ENCODE measurements at places on chromosomes 7 and 10.

- DNase-seq = no peak
Observed at GRCh38 chr10:77828377-77828776, 98.2 kb downstream of the DLG5 start.

DNA sequence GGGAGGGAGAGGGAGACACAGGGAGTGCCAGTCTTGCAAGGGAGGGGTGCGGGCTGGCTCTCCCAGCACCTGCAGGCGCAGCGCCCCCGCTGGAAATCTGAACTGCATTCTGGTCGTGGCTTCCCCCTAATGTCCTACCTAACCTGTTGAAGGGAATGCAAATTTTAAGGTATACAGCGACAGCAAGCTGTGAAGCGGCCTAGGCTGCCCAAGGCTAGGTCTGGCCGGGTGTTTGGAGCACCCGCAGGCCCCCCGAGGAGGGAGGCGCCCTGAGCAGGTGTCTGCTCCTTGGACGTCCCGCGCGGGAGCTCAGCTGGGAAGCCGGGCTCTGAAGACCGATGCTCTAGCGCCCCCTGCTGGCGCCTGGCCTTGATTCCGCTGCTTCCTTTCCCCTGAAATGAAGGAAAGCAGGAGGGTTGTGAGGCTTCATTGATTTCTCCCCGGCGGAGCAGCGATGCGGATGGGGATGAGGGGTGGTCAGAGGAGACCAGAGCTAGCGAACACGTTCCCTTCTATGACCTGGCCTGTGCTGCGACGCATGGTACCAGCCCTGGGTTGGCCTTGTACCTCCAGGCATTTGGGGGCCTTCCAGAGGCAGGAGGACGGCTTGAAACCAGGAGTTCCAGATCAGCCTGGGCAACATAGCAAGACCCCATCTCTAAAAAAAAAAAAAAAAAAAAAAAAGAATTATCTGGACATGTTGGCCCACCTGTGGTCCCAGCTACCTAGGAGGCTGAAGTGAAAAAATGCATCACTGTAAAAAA is 601.3 kb downstream of the GALNT17 start:
- peak; percentile 88 for DNase-seq

- no peak for DNase-seq
Observed at GRCh38 chr7:47485640-47486435, 96.1 kb downstream of the TNS3 start.

DNA sequence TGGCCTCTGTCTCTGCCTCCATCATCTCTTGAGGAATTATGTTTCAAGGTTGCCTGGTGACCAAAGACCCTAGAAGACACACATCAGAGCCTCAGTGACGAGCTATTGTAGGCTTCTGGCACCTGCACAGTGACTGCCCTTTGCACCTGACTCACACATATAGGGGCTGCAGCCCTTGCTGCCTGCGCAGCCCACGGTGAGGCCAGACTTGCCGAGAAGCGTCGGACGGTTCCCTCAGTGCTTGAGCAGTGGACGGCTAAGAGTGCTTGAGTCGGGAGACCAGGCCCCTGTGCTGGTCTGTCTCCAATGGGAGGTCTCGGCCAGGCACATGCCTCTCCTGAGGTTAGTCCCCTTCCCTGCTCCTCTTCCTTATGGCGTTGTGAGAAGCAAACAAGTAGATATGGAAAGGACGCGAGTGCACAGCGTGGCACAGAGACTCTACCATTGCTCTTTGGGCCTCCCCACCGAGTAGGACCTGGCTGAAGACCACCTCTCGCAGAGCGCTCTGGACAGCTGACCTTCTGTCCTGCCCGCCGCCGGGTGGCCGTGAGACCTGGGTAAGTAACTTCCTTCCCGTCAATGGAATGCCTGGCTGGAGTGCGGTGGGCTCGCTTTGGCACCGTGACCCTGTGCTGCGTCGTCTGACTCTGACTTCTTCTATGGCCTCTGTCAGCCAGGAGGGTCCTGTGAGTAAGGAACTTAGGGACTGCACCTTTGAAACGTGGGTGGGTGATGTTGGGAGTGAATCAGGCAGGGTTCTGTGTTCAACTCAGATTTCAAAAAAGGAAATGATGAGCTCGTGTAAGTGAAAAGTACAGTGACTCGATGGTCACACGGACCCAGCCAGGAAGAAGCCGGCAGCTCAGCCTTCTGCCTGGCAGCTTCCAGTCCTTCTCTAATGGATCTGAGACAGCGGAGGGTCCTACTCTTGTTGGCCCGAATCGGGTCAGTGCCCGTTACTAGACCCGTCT is 33.7 kb downstream of the ZNF775 start:
- no peak for DNase-seq

GRCh38 chr7:34108165-34108564 is 202.8 kb downstream of the BMPER start:
- DNase-seq = no peak
